ENCODE measurements at places on chromosomes 13 and 19. TPM values are rescaled to one million over a fixed set of nuclear protein-coding genes. Genes with fewer than 3 reads are reported as not detected.

- DNase-seq, result no peak
Observed at GRCh38 chr19:47343194-47343802, 5.8 kb upstream of the DHX34 start.

GRCh38 chr13:112194167-112194530, 127.2 kb downstream of the SOX1 start:
- no peak for DNase-seq

DNA sequence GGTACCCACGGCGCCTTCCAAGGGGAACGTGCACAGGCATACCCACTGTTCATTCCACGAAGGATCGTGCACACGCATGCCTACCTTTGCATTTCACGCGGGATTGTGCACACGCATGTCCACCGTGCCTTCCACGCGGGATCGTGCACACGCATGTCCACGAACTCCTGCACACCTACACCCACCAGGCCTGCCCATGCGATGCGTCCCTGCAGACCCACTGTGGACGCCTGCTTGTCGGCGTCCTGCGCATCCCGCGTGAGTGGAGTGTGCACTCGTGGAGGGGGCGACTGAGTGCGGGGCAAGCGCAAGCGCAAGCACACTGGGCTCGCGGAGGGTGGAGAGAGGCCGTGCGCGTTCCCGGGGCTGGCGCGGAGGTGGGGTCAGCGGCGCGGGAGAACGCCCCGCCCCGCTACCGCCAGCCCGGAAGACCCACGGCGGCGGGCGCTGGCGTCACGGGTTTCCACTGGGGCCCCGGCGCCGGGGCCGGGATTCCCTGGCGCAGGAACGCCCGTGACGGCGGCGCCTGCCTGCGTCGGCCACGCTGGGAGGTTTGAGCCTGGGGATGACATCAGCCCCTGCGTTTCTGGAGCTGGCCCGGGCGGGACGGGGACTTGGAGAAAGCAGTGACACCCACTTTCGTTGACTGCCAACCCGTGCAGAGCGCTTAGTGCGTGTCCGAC, 18.7 kb downstream of the GADD45B start:
- peak; percentile 87 for DNase-seq

Gene SHISA2
- total RNA-seq, result 59.8 TPM

GRCh38 chr13:50456111-50456510, 387.4 kb downstream of the DLEU7 start:
- no peak for DNase-seq

GRCh38 chr13:60369242-60369641, 27.8 kb upstream of the TDRD3 start:
- DNase-seq, result no peak

- DNase-seq, result no peak
Observed at GRCh38 chr19:28471731-28472510, 741.0 kb downstream of the UQCRFS1 start.

GRCh38 chr13:51577690-51578089, 6.6 kb upstream of the WDFY2 start:
- no peak for DNase-seq

GRCh38 chr13:30882026-30882850, 23.8 kb upstream of the MEDAG start:
- DNase-seq, result no peak

DNA sequence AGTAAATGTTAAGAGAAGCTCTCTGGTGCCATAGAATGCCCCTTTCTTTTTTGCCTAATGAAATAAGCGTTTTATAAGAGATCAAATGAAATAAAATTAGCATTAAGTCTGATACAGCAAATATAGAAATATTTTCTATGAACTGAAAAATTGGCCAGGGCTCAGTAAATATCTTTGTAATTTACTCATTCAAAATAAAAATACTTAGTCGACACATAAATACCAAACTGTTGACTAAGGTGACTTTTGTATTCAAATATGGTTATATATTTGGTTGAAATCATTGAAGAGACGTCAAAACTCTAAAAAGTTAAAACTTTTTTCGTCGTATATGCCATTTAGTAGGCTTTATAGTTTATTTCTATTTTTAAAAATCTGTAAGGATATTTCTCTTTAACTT, 25.6 kb downstream of the IPO5 start:
- no peak for DNase-seq

DNA sequence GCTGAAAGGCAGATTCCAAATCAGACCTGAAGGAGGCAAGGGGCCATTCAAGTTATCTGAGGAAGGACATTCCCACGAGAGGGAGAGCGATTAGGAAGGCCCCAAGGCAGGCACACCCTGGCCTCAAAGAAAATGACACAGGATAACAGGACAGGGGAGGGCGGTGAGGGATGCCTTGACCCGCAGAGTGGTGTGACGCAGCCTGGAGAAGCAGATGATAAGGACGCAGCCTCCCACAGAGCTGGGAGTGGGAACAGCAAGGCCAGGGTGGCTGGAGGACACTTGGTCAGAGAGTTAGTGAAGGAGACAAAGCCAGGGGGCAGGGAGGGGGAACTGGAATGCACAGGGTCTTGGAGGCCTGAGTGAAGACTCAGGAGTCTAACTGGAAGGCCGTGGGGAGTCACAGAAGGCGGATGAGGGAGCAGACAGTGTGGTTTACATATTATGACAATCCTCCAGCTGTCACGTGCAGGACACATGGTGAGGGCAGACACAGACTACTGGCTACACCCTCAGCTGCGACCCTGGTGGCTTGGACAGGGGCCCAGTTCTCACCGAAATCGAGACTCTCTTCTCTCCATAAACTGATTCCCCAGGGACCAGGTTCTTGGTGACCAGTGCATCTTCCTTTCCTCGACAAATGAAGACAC, 5.8 kb upstream of the DYRK1B start:
- DNase-seq, result no peak

DNA sequence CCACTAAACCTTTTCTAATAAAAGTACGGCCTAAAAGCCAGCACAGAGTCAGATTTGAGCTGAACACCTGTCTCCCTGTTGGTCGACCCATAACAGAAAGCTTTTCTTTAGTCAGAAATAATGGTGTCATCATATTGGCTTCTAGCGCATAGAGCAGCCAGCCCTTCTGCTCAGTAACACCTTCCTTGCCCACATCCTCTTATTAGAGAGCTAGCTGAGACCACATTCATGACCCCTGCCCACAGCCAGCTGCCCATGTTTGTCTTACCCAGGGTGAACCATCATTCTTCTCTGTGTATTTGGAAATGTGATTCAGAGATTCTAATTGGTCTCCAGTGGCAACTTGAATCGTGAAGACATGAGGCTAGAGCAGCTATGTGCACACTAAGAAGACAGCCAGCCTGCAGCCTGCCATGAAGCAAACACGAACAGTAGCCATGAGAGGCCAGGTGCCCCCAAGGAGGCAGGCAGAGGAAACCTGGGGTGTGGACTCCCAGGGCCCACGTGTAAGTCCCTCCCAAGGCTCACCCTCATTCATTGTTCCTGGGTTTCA, 82.3 kb upstream of the PDCD5 start:
- no peak for DNase-seq

GRCh38 chr19:19057720-19058119, 6.1 kb upstream of the SLC25A42 start:
- DNase-seq, result peak; percentile 28

DNA sequence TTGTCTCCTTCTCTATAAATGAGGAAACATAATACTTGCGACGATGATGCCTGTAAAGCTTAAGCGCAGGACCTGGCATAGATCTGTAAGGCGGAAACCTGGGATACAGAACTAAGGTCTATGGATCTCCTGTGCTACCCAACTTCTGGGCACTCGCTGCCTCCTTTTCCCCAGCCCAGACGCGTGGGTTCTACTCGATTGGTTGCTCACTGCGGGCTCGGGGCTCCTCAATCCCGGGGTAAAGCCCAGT, 615 bp upstream of the PSMC4 start:
- no peak for DNase-seq

- DNase-seq, result no peak
Observed at GRCh38 chr19:49878744-49879070, 1.2 kb downstream of the TBC1D17 start.

GRCh38 chr13:49292742-49293486, 45.2 kb downstream of the CDADC1 start:
- no peak for DNase-seq

GRCh38 chr13:70128098-70128497, 19.8 kb upstream of the KLHL1 start:
- no peak for DNase-seq

GRCh38 chr19:18736415-18737336, 53.2 kb downstream of the CRTC1 start:
- DNase-seq, result no peak

Gene RYR1
- 17.9 TPM for total RNA-seq

DNA sequence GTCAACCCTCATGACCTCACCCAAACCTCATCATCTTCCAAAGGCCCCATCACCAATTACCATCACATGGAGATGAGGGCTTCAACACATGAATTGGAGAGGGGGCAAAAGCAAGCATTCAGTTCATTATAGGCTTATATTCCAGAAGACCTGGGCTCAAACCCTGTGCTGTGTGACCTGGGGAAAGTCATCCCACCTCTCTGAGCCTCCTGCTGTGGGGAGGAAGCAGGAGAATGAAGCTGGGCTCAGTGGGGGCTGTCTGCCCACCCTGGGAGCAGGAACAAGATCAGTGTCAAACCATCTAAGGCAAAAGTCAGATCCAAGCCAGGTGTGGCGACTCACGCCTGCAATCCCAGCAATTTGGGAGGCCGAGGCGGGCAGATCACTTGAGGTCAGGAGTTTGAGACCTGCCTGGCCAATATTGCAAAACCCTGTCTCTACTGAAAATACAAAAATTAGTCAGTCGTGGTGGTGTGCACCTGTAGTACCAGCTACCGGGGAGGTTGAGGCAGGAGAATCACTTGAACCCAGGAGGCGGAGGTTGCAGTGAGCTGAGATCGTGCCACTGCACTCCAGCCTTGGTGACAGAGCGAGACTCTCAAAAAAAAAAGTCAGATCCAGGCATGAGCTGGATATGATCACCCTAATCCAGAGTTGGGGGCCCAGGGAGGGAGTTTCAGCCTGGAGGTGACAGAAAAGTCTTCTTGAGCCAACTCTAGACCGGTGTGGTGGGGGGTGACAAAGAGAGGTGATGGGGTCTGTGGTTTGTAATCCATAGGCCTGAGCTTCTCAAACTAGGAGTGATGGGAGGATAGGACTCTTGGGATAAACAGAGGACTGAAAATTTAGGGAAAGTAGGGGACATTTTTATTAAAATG, 1.6 kb upstream of the TPM4 start:
- no peak for DNase-seq

Gene IL12RB1
- not detected for total RNA-seq

GRCh38 chr13:73136776-73137175, 78.0 kb downstream of the KLF5 start:
- DNase-seq, result no peak

GRCh38 chr13:82477436-82477835, 1404.8 kb downstream of the SLITRK1 start:
- no peak for DNase-seq

GRCh38 chr13:35978607-35979316, 152.4 kb downstream of the DCLK1 start:
- DNase-seq, result peak; percentile 66

- DNase-seq, result peak; percentile 99
Observed at GRCh38 chr19:42132851-42133528, 744 bp upstream of the POU2F2 start.

Gene C19orf67
- total RNA-seq, result 0.94 TPM

Gene GZMM
- 0.38 TPM for total RNA-seq

Gene TTYH1
- total RNA-seq, result 13.4 TPM

- DNase-seq, result peak; percentile 19
Observed at GRCh38 chr19:47711652-47712242, 1.5 kb upstream of the EHD2 start.

GRCh38 chr13:75763512-75763911, 127.4 kb downstream of the LMO7 start:
- no peak for DNase-seq

Gene ADGRE2
- not detected for total RNA-seq

DNA sequence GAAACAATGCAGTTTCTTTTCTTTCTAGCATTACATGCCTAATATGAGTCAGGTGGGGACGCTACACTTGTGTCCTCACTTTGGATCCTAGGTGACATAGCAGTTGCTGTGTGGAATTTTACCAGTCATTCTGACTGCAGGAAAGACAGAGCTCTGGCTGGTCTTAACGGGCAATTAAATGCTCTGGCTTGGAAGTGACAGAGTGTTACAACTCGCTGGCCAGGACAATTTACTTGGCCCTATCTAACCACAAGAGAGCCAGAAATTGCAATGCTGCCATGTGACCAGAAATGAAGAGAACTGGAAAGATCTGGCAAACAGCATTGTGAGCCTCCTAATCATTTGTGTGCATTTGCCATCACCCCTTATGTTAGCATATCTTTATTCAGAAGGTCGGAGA, 351.1 kb downstream of the DCT start:
- no peak for DNase-seq

Gene RFPL4AL1
- not detected for total RNA-seq

- peak; percentile 85 for DNase-seq
Observed at GRCh38 chr19:291561-292280, 518 bp upstream of the PLPP2 start.

DNA sequence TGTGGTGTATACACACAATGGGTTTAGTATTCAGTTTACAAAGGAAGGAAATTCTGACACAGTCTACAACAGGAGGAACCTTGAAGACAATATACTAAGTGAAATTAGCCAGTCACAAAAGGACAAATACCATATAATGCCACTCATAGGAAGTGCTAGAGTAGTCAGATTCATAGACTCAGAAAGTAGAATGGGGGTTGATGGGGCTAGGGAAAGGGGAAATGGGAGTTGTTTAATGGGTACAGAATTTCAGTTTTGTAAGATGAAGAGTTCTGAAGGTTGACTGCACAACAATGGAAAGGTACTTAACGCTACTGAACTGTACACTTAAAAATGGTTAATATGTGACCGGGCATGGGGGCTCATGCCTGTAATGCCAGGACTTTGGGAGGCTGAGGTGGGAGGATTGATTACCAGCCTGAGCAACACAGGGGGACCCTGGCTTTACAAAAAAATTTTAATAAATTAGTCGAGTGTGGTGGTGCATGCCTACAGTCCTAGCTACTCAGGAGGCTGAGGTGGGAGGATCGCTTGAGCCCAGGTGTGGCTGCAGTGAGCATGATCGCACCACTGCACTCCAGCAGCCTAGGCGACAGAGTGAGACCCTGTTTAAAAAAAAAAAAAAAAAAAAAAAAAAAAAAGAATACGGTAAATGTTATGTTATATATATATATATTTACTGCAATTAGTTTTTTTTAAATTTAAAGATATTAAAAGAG, 45.0 kb downstream of the SLC15A1 start:
- DNase-seq, result no peak

DNA sequence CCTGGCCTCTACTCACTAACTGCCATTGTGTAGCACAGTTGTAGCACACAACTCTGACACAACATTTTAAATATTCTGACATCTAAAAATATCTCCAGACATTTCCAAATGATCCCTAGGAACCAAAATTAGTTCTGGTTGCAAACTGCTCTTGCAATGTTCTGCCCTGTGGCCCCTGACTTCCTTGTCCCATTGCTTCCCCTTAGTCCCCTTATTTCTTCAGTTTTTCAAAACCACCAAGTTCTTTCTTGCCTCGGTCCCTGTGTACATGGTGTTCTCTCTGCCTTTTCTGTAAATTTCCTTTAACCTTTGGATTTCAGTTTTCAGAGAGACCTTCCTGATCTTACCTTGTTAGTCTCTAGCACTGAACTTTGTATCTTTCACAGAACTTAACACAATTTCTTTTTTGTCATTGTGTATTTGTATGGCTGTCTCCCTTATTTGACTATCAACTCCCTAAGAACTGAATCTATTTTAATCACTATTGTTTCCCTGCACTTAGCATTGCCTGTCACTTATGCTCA, 87.6 kb upstream of the MLNR start:
- DNase-seq, result no peak

- DNase-seq, result peak; percentile 75
Observed at GRCh38 chr19:58357481-58358145, 4.3 kb upstream of the A1BG start.

Data from H7 (cell line).